ENCODE measurements at places on chromosomes 13 and 19.

DNA sequence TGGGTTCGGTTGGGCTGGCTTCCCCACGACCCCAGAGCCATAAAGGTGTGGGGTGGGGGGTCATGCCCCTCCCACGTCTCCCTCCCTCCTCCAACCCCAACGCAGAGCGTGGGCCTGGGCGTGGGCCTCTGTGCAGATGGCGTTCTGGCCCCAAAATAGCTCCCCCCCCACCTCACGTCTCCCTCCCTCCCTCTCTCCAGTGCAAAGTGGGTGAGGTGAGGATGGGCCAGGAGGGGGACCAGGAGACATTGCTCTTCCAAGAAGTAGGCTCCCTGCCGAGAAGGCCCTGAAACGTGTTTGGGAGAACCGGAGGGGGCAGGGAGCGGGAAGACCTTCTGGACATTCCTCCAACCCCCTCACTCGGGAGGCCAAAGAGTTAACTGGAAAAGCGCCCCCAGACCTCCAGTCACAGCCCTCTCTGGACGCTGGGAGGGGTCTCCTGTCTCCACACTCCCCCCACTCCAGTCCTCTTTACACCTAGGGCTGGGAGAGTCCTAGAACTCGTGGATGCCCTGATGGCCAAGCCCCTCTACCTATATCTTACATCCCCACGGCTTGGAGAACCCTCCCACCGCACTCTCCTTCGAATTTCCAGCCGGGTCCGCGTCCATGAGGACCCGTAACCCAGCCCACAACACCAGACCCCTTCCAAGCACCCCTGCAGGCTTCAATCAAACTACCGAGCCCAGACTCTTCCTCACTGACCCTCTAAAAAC, 855 bp downstream of the UNC13A start:
- DNase-seq: no peak

DNA sequence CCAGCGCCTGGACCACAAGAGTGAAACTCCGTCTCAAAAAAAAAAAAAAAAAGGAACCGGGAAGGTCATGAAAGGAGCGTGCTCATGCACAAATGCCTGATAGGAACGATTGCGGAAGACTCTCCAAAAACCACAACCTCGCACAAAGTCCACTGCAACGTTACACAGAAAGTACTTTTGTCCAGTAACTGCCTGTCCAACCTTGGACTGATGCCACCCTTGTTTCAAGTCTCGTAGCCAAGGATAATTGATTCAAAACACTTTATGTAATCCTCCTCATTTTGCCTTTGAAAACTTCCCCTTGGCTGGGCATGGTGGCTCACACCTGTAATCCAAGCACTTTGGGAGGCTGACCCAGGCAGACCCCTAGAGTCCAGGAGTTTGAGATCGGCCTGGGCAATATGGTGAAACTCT, 13.7 kb downstream of the LGALS7 start:
- DNase-seq: no peak

GRCh38 chr19:16836115-16837034, 7.2 kb downstream of the SIN3B start:
- no peak for DNase-seq

- DNase-seq: no peak
These were observed 78.1 kb upstream of the FBXL3 start for GRCh38 chr13:77105051-77105450.

- DNase-seq: no peak
These were observed 722 bp downstream of the DCAF15 start for GRCh38 chr19:13952931-13953531.

DNA sequence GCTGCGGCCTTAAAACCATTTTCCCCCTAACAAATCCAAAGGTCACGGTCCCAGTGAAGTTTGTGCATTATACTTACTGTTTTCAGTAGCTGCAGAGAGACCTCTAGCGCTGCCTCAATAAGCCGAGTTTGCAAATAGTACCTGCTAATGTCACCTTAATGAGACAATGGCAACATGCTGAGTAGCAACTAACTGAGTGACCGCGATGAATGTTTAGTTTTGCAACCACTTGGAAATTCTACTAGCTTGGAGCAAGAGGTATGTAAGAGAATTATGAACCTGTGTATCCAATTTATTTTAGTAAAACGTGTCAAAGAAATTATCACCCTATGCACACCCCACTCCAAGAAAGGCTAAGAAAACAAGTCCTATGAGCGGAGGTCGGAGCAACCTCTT, 1.2 kb downstream of the KPNA3 start:
- peak; percentile 28 for DNase-seq

DNA sequence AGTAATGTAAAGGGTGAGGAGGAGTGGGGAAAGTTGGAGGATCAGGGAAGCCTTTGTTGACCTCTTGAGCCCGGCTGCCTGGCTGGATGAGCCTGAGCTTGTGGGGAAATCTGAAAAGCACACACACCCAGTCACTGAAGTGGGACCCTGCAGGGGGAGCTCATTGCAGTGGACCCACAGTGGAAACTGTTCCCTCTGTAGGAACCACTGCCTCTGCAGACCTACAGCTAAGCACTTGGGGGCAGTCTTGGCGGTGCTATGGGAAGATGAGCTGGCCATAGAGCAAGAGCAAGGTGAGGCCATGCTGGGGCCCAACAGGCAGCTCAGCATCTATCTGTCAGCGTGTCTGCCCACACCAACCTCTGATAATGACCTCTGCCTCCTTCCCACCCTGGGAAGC, 294.8 kb downstream of the TSHZ3 start:
- DNase-seq: no peak

- no peak for DNase-seq
These were observed 179.2 kb downstream of the TPTE2 start for GRCh38 chr13:19382111-19382510.

- no peak for DNase-seq
These were observed 46.8 kb downstream of the SLC7A1 start for GRCh38 chr13:29548722-29549121.

DNA sequence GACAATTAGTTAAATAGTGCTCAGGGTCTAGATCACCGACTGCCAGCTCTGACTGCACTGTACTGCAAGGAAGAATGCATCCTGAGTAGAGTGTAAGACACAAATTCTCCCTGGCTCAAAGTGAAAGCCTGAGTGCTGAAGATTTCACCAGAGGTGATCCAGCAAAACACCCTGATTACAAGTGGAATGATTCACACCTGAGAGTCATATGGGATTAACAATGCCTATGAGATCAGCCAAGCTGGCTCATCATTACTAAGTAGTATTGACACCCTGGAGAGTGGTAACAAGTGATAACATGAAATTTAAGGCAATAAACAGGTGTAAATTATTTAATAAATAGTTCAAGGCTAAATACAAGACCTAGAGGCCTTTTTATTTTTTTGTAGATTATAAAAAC, 403.8 kb upstream of the PRR20A start:
- DNase-seq: no peak

- no peak for DNase-seq
These were observed 86.8 kb downstream of the EDNRB start for GRCh38 chr13:77831866-77832265.

- no peak for DNase-seq
These were observed 3.2 kb downstream of the REXO1 start for GRCh38 chr19:1845125-1845515.

- peak; percentile 89 for DNase-seq
These were observed 572 bp downstream of the SNAPC2 start for GRCh38 chr19:7920519-7921301.
